ENCODE measurements at places on chromosomes 4 and X.

- no peak for DNase-seq
Measured at GRCh38 chr4:4762300-4762699, 97.2 kb upstream of the MSX1 start.

GRCh38 chr4:164572877-164573279 is 181.1 kb upstream of the SMIM31 start:
- no peak for DNase-seq

GRCh38 chr4:153933915-153934687 is 145.2 kb upstream of the SFRP2 start:
- no peak for DNase-seq

- peak; percentile 46 for DNase-seq
Measured at GRCh38 chr4:156983366-156983765, 11.8 kb upstream of the PDGFC start.

DNA sequence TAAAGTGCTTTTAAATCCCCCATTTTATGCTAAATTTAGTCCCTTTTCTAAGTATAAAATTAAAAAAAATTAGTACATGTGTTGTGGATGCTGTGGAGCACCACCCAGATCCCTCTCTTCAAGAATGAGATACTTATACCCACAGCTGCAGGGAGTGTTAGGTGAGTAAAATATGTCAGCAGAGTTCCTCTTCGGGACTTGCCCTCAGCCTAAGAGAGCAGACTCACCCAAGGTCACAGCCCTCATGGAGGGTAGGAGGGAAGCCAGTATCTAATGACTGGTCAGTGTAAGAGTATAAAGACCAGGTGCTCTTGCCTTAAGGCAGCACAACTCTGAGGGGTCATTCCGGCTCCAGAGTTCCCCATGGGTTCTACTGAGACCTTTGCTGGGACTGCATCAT is 88.5 kb downstream of the REELD1 start:
- no peak for DNase-seq

DNA sequence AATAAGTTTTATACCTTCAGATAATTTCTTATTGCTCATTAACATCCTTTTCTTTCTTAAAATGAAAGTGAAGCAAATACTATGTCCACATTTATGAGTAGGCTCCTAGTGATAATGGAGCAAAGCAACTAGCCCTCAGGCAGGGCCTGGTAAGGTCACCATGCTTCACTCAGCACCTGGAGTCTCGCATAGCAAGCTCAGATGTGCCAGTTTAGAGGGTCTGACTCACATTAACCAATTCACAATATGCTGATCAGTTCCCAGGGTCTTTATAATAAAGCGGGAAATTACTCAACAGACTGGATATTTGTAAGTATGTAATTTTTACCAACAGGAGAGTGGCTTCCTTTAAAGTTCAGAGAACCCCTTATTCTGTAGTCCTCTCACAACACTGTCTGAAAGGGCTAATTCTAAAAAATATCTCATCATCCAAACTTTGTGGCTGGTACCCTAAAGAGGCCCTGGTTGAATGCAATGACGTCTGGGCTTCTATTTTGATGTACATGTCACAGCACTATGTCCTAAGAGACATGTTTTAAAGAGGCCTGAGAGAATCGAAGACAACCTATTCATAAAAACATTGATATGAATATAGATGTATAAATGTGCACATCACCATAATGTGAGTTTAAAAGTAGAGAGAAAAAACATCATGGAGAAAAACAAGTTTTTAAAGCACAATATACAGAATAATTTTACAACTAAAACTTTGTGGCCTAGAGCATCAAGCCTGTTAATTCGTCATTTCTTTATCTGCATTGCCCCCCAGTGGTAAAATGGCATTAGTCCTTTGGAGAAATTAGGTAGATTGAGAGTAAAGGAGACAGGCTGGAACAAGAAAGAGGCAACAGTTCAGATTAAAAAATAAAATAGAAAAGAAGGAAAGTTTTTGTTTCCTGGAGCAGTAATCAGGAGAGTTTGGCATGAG is 44.3 kb downstream of the IL21 start:
- DNase-seq, result peak; percentile 63

DNA sequence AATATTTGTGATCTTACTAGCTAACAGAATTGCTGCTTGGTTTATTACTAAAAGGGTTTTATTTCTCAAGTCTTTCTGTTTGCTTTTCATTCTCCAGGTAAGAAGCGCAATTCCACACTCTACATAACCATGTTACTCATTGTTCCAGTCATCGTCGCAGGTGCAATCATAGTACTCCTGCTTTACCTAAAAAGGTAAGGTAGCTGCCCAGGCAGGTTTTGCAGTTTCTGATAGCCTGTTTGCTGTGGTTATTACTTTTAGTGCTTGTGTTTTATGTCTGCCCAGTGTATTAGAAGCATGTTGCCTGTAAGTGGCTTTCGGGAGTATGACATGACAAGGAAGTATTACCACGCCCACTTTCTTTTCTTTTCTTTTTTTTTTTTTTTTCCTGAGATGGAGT is 46.4 kb downstream of the IL13RA1 start:
- no peak for DNase-seq

- DNase-seq, result no peak
Measured at GRCh38 chrX:138931212-138931611, 219.7 kb upstream of the FGF13 start.

GRCh38 chr4:89299153-89299791 is 8.3 kb downstream of the GPRIN3 start:
- no peak for DNase-seq

DNA sequence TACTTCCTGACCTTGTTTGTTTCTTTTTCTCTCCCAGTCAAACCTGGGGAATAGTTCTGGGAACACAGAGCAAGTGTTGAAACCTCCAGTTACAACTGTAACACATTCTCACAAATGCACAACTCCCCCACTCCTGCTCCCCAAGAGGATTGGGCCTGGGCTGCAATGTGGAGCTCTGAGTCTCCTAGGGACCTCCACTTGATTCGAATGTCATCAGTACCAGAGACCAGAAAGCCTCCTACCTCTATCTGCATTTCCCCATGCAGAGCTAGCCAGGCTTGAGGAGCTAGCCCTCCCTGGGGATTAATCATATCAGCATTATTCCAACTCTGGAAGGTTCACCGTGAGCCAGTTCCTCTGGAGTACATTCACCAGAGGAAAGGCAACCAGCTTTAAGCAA is 41.7 kb upstream of the CITED1 start:
- DNase-seq, result no peak

GRCh38 chr4:168691631-168692369 is 194.9 kb downstream of the PALLD start:
- DNase-seq, result no peak

DNA sequence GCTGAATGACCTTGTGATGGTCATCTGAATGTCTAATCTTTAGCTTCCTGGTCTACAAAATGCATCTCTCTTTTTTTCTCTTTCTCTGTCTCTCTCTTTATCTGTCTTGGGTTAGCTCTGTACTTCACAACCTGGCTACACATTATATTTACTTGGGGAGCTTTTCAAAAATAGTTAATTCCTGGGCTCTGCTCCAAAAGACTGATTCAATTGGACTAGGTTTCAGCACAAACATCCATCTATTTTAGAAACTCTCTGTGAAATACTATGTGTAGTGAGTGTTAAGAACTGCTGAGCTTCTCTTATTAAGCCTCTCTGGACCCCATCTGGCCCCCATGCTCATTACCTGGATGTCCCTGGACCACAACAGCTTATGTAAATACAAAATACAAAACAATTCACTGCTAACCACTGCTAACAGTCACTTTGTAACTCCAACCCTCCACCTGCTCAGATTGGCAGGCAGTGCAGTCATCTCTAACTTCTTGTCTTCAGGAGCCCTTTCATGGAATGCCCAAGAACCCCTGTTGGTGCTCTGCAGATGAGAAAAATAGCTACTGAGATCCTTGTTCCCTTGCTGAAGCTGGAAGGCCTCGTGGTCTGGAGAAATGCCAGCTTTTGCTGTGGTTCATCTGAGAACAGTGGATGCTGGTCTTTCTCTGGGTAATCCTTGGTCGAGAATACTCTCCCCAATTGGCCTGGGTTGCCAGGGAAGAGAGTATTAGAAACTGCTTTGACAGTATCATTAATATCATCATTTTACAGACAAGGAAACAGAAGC is 14.8 kb upstream of the BOD1L1 start:
- peak; percentile 65 for DNase-seq

GRCh38 chr4:24924309-24924781 is 11.5 kb upstream of the CCDC149 start:
- DNase-seq, result peak; percentile 100

- DNase-seq, result no peak
Measured at GRCh38 chr4:89531932-89532640, 224.5 kb upstream of the GPRIN3 start.

- peak; percentile 69 for DNase-seq
Measured at GRCh38 chr4:120718979-120719566, 203.5 kb downstream of the PRDM5 start.

- no peak for DNase-seq
Measured at GRCh38 chr4:42596918-42597317, 60.0 kb downstream of the ATP8A1 start.

DNA sequence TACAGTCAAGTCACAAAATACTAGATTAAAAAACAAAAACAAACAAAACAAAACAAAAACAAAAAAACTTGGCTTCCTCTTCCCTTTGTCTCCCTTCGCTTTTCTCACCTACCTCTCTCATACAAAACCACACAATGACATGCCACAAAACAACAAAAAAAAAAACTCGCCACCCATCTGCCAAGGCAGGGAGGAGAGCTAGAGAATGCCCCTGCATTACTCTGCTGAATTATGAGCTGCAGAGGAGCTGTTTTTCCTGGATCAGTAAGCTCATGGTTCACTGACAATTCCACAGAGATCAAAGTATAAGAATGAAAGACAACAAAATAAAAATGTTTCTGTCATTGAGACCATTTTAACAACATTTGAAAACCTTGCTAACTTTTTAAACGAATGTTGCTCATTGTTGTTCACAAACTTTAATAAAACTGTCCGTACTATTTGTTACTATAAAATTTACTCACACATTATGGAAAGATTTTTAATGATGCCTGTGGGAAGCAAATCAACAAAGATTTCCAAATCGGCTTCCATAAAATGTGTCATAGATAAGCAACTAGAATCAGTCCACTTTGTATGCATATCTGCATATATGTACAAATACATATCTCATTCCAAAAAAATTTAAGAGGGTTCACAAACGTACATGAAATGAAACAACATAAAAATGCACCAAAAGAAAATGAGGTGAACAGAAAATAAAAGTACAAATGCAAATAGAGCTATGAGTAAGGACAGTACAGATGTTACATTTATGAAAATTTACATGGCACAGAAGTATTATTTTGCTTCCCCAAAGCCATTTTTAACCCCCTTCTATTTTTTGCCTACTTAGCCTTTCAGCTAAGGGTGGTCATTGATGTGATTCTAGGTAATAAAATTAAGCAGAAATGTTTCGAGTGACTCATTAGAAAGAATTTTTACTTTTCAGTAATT is 252.4 kb upstream of the FAT4 start:
- DNase-seq, result peak; percentile 9

GRCh38 chr4:70958681-70959080 is 34.8 kb upstream of the DCK start:
- peak; percentile 96 for DNase-seq

DNA sequence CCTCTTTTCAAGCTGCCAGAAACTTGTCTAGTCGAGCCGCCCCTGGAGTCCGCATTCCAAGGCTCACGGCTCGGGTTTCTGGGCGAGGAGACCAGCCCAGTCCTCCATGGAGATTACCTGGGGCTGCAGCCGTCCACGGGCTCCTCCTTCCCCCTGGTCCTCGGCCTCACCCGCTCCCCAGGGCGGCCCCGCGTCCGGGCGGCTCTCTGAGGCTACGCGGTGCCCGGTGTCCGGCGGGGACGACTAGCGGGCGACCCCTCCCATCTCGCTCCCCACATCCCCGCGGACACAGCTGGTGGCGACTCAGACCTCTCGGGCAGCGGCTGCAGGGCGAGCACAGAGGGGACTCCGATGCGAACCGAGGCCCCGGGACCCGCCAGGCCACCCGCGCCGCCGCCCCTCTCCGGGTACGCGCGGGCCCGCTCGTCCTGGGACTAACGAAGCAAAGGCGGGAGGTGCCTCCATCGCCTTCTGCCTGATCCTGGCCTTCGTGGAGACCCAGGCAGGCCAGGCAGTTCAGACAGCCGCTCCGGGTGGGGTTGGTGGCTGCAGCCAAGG is 159.4 kb downstream of the TRAM1L1 start:
- no peak for DNase-seq

DNA sequence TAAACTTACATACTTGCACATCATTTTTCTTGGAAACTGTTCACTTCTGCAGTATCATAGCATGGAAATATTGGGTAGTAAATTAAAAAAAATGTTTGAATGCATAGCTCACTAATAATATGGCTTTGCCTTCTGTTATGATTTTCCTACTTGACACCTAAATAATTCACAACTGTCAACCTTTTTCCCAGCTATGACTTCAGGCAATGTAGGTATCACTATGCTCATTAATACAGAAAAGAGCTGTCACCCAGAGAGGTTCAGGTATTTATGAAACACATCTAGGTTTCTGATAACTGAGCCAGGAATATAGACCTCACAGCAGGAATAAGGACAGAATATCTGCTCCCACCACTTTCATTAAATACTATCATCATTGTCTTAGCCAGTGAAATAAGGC is 289.5 kb downstream of the ACTRT1 start:
- DNase-seq, result no peak

- peak; percentile 89 for DNase-seq
Measured at GRCh38 chrX:123736333-123736921, 3.6 kb upstream of the THOC2 start.

DNA sequence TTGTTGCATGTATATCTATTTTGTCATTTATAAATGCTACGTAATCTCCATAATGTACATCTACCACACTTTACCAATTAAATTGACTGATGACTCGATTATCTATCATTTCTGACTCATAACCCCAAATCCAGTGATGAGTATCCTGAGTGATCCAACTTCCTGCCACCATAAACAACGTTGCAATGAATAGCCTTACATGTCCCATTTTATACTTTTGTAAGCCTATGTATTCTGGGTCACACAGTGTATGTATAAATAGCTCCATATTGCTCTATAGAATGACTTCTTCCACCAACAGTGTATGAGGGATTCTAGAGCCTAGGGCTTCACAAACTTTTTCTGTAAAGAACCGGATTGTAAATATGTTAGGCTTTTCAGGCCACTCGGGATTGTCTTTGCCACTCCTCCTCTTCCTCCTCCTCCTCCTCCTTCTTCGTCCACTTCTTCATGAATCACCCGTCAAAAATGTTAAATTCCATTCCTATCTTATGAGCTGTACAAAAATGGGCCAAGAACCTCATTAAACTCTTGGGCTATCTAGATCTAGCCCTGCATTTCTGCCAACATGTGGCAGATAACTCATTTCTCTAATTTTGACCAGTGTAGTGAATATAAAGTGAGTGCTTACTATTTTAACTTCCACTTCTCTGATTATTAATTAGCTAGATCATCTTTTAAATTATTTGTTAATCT is 672.2 kb upstream of the AMOT start:
- peak; percentile 81 for DNase-seq

- peak; percentile 66 for DNase-seq
Measured at GRCh38 chr4:142128529-142128928, 492.1 kb downstream of the IL15 start.

Measured in EH (cell line).